ENCODE measurements at places on chromosomes 6 and 20. TPM values are rescaled to one million over a fixed set of nuclear protein-coding genes. Genes with fewer than 3 reads are reported as not detected.

GRCh38 chr6:164303102-164303964 is 888.8 kb downstream of the QKI start:
- H3K4me3 ChIP-seq, result no peak overlapping the region
- no peaks in the 10 kb centered on the region for H3K36me3 ChIP-seq

- H3K4me1 ChIP-seq, result peaks cover 12% of the 10 kb centered on the region
- no peak overlapping the region for H3K4me3 ChIP-seq
- no peaks in the 10 kb centered on the region for H3K36me3 ChIP-seq
- H3K27me3 ChIP-seq, result no peaks in the 10 kb centered on the region
These were observed 116.5 kb upstream of the MAP3K7 start for GRCh38 chr6:90703336-90703735.

GRCh38 chr6:118931436-118931835 is 3.5 kb downstream of the MCM9 start:
- H3K4me1 ChIP-seq, result no peaks in the 10 kb centered on the region
- H3K36me3 ChIP-seq, result peaks cover 51% of the 10 kb centered on the region
- no peak overlapping the region for H3K27ac ChIP-seq
- H3K27me3 ChIP-seq, result no peaks in the 10 kb centered on the region
- no peak for DNase-seq

GRCh38 chr6:70310063-70310694 is 7.3 kb upstream of the COL9A1 start:
- H3K4me1 ChIP-seq, result peaks cover 3% of the 10 kb centered on the region
- no peak overlapping the region for H3K4me3 ChIP-seq
- no peak for DNase-seq
- H3K27ac ChIP-seq, result no peak overlapping the region
- H3K36me3 ChIP-seq, result no peaks in the 10 kb centered on the region

DNA sequence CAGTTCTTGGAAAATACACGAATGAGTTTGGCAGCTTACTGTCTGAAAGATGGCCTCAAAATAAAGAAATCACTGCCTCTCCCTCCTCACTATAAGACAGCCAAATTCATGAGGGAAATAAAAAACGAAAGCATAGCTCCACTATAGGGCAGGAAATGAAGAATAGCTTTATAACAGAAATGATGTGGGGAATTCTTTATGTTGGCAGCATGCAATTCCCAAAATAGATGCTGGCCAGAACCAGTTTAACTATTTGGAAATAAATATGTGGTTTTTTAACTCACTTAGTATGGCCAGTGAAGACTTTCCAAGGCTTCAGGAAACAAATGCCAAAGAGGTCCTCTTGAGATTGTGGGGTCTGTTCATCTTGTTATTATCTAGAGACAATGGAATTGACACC is 100.5 kb downstream of the TBX18 start:
- H3K36me3 ChIP-seq, result no peaks in the 10 kb centered on the region
- H3K4me1 ChIP-seq, result no peaks in the 10 kb centered on the region
- no peak overlapping the region for H3K27ac ChIP-seq
- no peaks in the 10 kb centered on the region for H3K27me3 ChIP-seq
- DNase-seq, result no peak

GRCh38 chr20:62935968-62936585 is 1.9 kb upstream of the GID8 start:
- no peak overlapping the region for H3K27ac ChIP-seq
- no peaks in the 10 kb centered on the region for H3K27me3 ChIP-seq
- peak overlapping the region; percentile 97 for H3K4me3 ChIP-seq
- no peaks in the 10 kb centered on the region for H3K4me1 ChIP-seq
- peaks cover 37% of the 10 kb centered on the region for H3K36me3 ChIP-seq

DNA sequence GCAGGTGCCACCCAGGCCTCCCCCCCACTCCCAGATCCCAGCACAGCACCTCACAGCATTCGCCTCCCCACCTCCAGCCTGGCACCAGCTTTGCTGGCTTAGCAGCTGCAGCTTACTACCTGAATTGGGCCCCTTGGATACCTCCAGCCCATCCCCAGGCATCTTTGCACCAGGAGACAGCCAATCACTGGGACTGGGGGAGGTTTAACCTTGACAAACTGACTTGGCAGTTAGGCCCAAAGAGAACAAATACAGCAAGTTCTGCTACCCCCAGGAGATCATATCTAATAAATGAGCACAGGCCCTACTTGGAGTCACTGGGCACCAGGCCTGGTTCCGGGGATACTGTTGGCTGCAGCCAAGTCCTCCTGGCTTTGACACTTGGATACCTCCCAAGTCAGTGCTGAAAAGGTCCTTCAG is 8.8 kb downstream of the PDRG1 start:
- no peak overlapping the region for H3K27ac ChIP-seq
- no peak for DNase-seq
- H3K27me3 ChIP-seq, result no peaks in the 10 kb centered on the region
- H3K4me3 ChIP-seq, result no peak overlapping the region

- no peaks in the 10 kb centered on the region for H3K36me3 ChIP-seq
- no peaks in the 10 kb centered on the region for H3K27me3 ChIP-seq
- peak overlapping the region; percentile 65 for H3K4me3 ChIP-seq
- H3K27ac ChIP-seq, result no peak overlapping the region
These were observed 80.1 kb upstream of the NXT1 start for GRCh38 chr20:23270382-23270911.

The EFCAB8 gene
- 1.0 TPM for total RNA-seq

The CRISP3 gene
- not detected for total RNA-seq

The DSE gene
- 42.3 TPM for total RNA-seq

The DIDO1 gene
- total RNA-seq, result 68.3 TPM

The HMGCLL1 gene
- 0.44 TPM for total RNA-seq

The CST7 gene
- not detected for total RNA-seq

The UBE2C gene
- 127 TPM for total RNA-seq

The FKBP1C gene
- total RNA-seq, result 0.56 TPM

The MOG gene
- total RNA-seq, result not detected

The RBBP8NL gene
- total RNA-seq, result 0.40 TPM

All from endodermal cell (in vitro differentiated cells).